Activated T-helper 2 cell treated with anti-CD3 and anti-CD28 coated beads, Interferon-gamma antibody, Interleukin-2, Interleukin-4, amounts not matched to agents 10 μg/mL and 5 μg/mL and 100 μg/mL, durations not matched to agents 14 hours and 24 hours and 36 hours (primary cell): ENCODE measurements at places on chromosomes 11 and 22. TPM values are rescaled to one million over a fixed set of nuclear protein-coding genes. Genes with fewer than 3 reads are reported as not detected.

The MMP13 gene
- total RNA-seq, result not detected in 2 replicates

- no peak for DNase-seq
These were observed at the start of gene GUCY1A2 for GRCh38 chr11:107018219-107018901. Gene GUCY1A2 (minus strand): TSS chr11:107018476. CDS start chr11:107018055, 421 bp downstream.

DNA sequence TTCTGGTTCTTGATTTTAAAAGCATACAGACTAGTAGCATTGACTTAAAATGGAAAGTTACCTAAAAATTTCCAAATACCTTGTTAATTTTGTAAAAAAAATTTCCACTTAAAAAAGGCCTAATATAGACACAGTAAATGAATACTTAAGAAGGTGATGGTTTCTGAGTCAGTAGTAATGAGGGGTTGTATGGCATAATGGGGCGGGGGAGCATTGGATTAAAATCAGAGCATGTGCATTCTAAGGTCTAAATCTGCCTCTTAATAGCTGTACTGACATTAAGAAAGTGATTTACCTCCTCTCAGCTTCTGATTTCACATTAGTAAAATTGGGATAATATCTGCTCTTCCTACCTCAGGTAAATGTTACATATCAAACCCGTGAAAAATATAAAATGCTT, 446.5 kb downstream of the AASDHPPT start:
- DNase-seq, result no peak

GRCh38 chr11:74154620-74155281, 16.1 kb downstream of the C2CD3 start:
- no peak for DNase-seq

DNA sequence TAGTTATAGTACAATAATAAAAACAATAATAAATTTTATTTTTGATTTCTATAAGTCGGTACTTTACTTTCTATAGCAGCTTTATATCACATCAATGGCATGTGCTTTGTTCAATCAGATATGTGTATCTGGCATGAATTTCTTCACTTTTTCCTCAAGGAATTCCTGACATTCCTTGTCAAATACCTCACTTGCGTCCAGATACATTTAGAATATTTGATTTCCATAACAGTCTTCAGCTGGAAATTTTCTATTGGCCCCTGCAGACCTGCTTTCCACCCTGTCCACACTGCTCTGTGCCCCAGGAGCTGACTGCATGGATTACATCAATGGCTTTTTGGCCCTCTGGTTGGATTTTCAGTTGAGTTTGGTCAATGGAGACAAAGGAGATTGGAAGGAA, 93.2 kb downstream of the FAR1 start:
- DNase-seq, result no peak

GRCh38 chr11:105447936-105448702, 161.8 kb upstream of the GRIA4 start:
- no peak for DNase-seq

The CHADL gene
- 0.11 and 0.62 TPM in 2 replicates for total RNA-seq

- DNase-seq, result no peak
These were observed 151.5 kb upstream of the CTSC start for GRCh38 chr11:88489030-88489429.

The PIH1D2 gene
- 0.23 and 0.46 TPM in 2 replicates for total RNA-seq

DNA sequence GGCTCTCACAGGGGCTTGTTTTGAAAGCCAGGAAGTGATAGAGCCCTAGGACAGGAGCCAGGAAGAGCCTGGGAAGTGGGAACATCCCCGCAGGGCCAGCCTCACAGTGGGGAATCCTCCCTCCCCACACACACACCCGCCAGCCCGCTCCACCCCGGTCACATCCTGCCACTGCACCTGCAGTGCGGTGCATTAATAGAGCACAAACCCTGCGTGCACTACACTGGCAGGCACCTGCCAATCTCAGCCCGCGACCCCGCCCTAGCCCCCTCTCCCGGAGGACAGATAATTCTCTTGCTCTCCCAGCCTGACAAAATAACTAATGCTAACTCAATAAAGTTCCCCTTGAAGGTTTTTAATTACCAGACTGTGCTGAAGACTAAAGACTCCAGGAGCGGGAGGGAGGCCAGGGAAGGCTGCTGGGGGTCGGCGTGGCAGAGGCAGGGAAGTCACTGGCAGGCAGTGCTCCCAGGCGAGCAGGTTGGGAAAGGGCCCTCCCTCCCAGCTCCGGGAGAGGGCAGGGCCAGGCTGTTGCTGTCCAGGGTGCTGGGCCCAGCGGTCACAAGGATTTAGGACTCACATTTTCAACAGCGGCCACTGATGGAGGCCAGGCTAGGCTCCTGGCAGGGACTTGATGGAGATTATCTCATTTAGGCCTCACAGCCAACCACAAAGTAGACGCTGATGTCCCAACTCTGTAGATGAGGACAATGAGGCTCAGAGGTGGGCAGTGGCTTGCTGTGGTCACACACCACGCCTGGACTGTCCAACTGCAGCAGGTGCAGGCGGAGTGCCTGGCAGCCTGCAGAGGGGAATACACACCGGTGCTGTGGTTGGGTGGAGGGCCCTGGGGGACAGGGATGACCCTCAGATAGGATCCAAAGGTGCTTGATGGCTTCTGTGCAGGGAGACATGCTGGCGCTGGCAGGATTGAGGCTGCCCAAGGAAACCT, 23.9 kb upstream of the TCF20 start:
- DNase-seq, result no peak

DNA sequence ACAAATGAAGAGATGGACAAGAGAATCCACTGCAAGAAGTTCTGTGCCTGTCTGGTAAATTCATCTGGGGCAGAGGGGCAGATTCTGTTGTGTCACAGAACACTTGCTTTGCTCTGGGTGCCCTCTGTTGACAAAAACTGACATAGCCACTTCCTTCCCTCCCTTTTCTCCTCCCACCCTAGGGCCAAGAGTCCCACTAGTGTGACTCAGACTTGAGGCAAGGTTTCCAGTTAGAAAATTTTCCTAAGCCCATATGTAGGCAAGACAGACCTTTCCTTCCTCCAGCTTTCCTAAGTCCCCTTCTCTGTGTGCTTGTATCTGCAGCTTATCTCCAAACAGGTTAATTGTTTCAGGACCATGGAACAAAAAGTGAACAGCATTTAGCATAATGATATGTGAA, 106.8 kb downstream of the RBFOX2 start:
- DNase-seq, result peak; percentile 16

- DNase-seq, result no peak
These were observed 50.5 kb upstream of the LRRC55 start for GRCh38 chr11:57131080-57131790.

GRCh38 chr22:46098525-46099475, 51.5 kb upstream of the PPARA start:
- no peak for DNase-seq

DNA sequence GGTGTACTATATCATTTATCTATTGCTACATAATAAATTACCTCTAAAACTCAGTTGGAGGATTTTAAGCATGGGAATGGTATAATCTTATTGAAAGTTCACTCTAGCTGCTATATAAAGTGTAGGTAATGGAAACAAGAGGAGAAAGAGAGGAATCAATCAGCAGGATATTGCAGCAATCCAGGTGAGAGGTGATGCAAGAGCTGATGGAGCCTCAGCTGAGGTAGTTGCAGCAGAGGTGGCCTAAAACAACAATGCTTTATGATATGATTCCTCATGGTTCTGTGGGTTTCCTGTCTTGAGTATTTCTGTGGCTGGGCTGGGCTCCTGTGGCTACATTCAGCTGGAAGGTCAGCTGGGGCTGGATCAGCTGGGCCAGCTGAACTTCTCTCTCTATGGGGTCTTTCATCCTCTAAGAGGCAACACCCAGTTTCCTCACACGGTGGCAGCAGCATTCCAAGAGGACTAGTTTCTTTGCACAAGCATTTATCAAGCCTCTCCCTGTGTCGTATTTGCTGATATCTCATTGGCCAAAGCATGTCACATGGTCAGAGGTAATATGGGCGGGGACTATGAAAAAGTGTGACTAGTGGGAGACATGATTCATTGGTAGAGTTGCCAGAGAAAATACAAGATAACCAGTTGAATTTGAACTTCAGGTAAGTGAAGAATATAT, 135.4 kb upstream of the LARGE1 start:
- DNase-seq, result no peak

DNA sequence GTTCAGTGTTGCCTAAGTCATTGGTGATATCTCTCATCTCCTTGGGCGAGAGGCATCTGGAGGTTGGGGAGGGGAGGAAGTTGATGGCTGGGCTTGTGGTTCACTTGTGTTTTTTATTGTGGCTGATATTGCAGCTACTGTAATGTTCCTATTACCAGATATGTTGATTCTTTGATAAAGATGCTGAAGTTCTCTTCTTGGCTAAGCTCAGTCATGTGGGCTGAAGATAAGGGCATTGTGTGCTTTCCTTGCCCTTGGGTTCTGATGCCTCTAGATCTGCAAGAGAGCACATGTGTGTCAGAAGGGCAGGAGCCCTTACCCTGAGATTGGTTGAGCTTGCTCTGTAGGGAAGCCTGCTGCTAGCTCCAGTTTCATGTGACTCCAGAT, 12.0 kb downstream of the STX3 start:
- DNase-seq, result peak; percentile 48
